Choroid plexus epithelial cell (primary cell): ENCODE measurements at places on chromosomes 3 and 15.

DNA sequence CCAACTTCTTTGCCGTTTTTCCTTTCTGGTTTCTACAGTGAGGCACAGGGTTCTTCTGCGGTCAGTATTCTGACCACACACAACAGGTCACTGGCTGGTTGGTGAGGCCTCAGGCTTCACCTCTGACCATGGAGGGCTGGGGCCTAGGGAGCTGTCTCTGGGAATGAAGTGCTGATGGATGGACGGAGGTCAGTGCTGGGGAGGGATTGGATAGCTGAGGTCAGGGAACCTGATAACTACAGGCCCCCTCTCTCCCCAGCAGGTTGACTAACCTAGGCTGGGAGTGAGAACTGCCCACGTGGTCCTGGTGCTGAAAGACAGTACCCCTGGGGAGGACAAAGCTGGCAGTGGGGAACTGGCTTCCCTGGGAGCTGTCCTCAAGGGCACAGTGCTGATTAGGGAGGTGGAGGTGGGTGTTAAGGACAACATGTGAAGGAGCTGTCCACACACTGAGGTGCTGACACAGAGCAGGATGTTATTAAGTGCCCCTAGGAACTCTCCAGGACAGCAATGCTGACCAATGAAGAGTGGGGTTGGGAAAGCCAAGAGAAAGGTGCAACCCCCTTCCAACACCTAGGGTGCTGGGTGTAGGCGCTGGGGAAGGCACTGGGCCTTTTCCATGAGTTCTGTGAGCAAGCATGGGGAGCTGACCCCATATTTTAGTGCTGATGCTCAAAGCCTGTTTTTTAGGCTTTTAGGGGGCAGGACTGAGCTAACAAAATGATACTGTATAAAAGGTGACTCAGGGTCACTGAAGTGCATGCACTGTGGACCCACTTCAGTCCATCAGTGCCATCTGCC lies 45.2 kb downstream of the ATP2B2 start:
- DNase-seq: peak; percentile 89

DNA sequence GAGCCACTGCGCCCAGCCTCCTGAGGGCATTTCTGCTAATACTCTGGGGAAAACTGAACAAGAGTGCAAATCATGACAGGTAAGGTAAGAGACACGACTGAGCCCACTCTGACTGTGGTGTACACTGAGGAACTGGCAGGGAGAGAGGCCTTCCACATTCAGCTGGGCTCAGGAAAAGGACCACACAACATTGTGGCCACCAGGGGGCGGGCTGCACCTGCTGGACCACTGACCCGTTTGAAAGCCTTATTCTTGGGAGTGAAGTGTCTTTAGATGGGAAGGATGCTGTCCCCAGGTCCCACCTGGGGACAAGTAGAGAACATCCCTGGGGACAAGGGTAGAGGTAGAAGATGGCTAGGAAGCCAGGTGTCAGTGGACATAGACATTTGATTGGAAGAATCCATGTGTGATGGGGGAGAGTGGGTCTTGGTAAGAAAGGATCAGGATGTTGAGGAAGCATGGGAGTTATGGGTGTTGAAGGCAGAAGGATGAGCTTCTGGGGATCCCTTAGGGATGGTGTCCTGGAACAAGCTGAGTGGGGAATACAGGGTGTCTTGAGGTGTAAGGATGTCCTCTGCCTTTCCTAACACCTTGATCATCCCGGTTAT lies 6.2 kb upstream of the CTDSPL start:
- peak; percentile 83 for DNase-seq

DNA sequence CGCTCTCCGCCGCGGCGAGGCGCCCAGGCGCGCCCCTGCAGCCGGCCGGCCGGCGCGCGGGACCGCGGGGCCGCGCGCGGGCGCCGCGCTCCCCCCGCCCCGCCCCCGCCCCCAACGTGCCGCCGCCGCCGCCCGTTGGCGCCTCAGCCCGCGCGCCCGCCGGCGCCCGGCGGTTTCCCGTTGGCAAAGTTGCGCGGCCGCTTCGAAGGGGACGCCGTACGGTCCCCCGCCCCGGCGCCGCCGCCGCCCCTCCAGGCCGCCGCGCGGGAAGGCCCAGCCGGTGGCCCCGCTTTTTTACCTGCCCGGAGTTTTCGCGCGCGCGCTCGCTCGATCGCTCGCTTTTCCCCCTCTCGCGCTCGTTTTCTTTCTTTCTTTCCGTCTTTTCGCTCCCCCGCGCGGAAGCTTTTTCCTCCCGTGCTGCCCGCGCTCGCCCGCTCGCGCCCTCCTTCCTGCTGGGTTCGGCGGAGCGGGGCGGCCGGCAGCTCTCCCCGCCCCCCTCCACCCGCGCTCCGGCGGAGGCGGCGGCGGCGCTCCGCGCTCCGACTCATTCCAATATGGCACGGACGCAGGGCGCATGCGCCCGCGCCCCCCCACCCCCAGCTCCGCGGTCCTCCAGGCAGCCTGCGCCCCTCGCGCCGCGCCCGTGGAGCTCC lies at the start of gene SFMBT1:
TSS of gene SFMBT1 (minus strand) at position 556 of the 653 bp plus-strand sequence. CDS start 76,945 bp downstream, outside the sequence.
- peak; percentile 60 for DNase-seq

DNA sequence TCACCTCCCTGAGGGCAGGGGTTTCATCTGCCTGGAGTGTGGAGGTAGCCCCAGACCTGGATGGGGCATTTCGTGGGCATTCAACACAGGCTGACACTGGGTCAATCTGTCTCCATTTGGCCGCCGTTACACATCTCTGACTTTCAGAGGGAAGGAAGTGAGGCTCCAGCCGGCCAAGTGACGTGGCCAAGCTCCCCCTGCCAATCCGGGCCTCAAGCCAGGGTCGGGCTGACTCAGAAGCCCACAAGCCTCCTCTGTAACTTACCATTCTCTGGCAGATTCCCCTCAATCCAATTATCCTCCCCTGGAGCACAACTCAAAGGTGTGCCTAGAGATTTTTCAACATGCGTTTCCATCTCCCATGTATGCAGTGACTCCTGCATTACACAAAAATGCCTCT lies 227.6 kb downstream of the KLF13 start:
- peak; percentile 33 for DNase-seq

- no peak for DNase-seq
These were observed 55.9 kb downstream of the PGPEP1L start for GRCh38 chr15:98951493-98952320.

DNA sequence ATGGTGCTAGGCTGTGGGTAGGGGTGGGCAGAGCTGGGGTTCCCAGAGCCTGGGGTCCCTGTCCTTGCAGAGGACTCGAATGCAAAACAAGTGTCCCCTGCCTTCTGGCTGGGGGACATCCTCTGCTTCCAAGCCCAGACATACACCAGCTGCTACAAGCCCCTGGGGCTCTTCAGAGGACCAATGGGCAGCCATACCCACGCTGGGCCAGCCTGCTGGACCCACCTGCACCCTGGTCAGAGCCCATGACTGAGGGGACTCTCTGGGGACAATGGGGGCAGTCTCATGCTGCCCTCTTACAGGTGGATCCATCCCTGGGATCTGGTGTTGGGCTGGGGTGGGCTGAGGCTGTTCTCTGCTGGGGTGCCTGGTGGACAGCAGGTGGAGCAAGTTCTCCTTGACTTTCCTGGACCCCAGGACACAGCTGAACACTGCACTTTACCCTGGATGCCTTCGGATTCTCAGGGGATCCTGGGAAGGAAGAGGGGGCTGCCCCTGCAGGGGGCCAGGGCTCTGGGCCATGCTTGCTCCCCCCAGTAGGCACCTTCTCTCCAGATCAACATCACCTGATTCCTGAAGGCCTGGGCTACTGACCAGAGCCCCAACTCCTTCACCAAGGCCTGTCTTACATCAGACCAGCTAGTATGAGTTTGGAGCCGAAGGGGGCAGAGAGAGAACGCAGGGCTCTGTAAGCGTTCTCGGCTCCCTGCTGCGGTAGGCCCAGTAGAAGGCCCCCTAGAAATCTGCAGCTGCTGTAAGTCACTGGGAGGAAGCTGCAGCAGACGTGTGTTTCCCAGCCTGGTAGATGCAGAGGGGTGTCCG lies 7.2 kb upstream of the COMMD4 start:
- DNase-seq: no peak

- DNase-seq: no peak
These were observed 68.9 kb upstream of the HERC1 start for GRCh38 chr15:63902671-63903035.

DNA sequence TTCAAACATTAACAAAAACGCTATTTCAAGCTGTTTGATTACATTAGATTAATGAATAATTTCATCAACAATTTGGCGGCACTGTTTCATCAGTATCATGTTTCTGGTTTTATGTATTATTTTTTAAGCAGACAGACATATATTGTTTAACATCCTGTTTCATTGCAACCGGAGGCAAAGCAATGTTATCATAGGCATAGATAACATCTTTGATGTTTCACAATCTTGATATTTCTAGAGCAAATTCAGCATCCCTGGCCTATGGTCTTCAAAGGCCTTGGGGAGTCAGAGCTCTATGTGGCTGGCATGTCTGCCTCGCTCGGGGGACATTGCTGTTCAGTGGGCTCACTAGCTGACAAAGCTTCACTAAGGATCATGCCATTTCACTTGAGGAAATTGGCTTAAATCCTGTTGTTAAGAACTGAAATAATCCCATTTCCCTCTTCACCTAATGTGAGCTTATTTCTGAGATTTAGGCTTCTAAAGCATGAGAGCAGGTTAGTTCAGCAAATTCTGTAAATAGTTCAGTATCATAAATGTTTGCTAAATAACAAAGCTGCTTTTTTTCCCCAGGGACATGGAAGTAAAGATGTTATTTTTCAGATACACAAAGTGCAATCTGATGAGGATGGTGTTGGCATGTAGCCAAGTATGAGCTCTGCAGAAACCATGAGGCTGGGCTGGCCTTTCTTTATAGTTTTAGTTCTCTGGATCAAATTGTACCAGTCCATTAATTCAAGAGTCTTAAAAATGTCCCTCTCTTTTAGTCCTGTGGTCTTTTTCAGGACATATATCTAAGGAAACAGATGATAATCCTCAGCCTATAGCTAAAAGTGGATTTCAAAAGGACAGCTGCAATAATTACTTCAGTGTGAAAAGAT lies 941.4 kb downstream of the PLOD2 start:
- peak; percentile 48 for DNase-seq

DNA sequence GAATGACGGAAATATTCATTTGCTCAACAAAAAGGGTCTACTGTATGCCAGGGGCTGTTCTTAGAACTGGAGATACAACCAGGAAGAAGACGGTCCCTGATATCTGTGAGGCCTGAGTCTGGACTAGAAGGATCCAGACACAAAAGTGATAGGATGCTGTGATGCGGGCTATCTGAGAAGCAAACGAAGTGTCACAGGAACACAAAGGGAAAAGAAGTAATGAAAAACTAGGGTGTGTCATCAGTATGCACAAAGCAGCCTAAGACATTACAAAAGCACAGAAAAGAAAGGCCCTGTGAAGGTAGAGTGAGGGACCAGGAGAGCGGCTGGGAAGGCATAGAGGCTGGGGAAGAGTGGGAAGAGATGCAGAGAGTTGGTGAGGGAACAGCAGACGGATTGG lies 63.3 kb upstream of the C3orf80 start:
- DNase-seq: no peak

- peak; percentile 8 for DNase-seq
These were observed 358.0 kb upstream of the CADM2 start for GRCh38 chr3:84600703-84601225.

DNA sequence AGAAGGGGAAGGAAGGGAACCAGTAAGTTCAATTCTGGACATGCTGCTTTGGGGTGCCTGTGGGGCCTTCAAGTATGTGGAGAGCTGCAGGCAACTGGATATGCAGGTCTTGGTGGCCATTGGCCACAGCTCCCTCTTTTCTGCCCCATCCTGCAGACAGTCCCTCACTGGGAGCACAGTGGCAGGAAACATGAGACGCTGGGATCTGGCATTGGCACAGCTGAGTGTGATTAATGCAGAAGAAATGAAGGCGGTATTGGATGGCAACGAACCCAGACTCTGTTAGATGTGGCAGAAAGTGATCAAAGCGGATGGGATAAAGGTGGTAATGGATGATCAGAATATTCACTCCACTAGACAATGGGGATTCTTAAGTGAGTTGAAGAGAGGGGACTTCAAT lies 23.2 kb upstream of the VPS8 start:
- DNase-seq: no peak

DNA sequence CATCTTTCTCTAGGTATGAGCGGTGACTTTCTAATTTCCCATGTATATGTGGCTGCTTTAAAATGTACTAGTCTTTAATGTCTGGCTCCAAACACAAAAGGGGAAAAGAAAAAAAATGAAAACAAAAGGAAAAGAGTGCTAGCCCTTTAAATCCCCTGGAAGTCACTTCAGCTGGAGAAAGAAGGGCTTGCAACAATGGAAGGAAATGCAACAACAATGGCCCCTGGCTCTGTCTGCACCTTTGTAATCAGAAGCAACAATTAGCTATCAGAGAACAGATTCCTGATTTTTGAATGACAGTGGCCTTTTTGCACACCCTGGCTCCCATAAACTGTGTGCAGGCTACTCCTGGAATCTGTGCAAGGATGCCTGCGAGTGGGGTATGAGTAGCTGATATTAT lies 591.2 kb downstream of the FHIT start:
- no peak for DNase-seq

DNA sequence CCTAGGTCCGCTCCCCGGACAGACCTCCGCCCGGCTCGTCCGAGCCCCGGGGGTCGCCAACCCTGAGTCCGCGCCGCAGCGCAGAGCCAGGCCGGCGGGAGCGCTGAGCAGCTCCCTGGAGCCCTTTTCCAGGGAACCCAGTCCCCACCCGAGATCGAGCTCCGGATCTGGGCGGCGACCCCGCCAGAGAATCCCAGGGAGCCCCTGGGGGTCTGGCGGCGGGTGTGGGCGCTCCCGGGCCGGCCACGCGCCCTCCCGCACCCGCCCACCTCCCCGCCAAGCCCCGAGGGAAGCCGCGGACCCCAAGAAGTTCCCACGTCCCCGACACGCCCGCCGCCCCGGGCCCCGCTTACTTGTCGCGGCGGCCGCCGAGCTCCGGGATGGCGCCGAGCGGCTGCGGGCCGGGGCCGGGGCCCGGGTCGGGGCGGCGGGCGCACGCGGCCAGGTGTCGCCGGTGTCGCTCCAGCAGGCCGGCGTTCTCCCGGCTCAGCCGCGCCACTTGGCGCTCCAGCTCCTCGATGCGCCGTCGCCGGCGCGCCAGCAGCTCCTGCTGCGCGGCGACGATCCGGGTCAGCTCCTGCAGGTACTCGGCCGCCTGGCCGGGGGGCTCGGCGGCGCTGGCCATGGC lies 137.7 kb downstream of the NUP210 start:
- DNase-seq: no peak

DNA sequence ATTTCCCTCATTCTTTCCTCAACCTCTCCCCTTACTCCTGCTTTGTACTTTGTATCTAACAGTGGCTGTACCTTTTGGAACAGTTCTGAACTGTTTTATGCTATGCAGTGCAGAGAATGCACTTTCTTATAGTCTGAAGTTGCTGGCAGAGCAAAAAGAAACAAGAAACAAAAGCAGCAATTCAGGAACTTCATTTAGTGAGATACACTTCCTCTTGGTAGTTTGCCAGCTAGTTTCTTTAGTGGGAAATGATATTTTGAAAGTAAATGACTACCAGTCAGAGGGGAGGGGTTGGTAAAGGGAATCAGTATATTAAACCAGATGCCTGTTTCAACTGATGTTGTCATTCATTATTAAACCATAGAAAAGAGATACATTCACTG lies 55.0 kb upstream of the CHD2 start:
- DNase-seq: peak; percentile 74

GRCh38 chr3:195543500-195544229 lies 540 bp upstream of the PPP1R2 start:
- DNase-seq: peak; percentile 25
